ENCODE measurements at places on chromosomes 12 and 14.

- DNase-seq: no peak
Measured at GRCh38 chr14:32244404-32244803, 41.3 kb upstream of the RNU6-8 start.

- peak; percentile 79 for DNase-seq
Measured at GRCh38 chr14:69559581-69560011, 15.1 kb downstream of the CCDC177 start.

DNA sequence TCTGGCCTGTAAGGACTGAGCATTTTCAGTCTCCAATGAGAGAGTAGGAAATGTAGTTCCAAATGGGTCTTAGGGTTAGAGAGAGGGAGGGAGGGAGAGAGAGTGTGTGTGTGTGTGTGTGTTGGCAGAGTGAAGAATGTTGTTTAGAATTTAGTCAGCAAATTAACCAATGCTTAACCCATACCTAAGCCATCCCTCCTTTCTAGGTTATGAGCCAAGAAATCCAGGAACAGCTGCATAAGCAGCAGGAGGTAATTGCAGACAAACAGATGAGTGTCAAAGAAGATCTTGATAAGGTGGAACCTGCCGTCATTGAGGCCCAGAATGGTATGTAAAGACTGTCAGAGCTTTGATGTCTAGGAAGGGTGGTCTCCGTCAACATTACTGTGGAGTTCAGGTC, 56.9 kb downstream of the HSP90AA1 start:
- no peak for DNase-seq

- no peak for DNase-seq
Measured at GRCh38 chr14:105476831-105477659, 2.4 kb downstream of the CRIP2 start.

DNA sequence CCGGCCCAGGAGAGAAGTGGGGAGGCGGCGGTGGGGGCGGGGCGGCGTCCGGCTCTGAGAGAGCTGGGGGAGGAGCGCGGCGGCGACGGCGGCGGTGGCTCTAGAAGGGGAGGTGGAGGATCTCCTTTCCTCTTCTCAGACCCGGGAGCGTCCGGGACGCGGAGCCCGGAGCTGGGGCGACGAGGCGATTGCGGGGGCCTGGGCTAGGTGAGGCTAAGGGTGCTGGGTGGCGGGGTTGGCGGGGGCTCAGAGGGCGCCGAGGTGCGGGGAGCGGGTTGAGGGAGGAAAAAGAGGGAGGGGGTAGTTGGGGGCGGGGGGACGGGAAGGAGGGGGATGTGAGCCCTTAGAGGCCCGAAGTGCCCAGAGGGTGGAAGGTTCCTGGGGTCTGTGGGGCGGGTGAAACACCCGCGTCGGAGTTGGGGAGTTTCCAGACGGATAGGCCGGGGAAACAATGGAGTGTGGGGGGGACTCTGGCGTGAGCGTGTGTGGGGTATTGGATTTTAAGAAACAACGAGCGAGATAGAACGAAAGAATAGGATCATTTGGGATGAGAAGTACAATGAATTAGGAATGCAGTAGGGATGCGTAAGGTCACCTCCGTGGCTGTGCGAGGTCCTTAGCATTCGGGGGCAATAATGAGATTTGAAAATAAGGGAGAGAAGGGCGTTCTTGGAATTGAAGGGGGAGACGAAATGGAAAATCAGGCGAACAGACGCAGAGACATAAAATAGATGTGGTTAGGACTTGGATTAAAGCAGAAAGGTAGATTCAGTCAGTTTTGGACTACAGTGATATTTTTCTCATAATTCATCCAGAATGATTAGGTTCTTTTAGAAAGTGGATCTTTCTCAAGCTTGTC, at the start of gene SPATS2:
Gene SPATS2, plus strand, starts transcription at position 82 of the 859 bp plus-strand sequence. CDS start 93,551 bp downstream, outside the sequence.
- DNase-seq: no peak

DNA sequence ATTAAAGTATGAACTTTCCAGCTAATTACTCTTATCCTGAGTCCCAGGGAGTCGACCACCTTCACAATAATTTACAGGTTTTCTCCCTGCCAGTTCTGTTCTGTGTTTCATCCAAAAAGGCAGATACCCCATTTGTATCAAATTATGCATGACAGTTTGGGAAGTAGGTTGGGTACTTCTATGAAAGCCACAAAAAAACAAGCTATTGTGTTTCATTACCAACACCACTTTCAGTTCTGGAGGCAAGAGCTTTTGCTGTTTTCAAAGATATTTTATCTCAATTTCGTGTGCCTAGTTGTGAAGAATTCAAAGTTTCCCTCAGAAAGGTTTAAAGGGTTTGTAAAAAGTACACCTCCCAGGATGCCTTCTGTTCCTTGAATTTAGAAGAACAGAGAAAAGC, 557.4 kb downstream of the FLRT2 start:
- no peak for DNase-seq

GRCh38 chr14:64934338-64934929, 8.1 kb downstream of the GPX2 start:
- no peak for DNase-seq

DNA sequence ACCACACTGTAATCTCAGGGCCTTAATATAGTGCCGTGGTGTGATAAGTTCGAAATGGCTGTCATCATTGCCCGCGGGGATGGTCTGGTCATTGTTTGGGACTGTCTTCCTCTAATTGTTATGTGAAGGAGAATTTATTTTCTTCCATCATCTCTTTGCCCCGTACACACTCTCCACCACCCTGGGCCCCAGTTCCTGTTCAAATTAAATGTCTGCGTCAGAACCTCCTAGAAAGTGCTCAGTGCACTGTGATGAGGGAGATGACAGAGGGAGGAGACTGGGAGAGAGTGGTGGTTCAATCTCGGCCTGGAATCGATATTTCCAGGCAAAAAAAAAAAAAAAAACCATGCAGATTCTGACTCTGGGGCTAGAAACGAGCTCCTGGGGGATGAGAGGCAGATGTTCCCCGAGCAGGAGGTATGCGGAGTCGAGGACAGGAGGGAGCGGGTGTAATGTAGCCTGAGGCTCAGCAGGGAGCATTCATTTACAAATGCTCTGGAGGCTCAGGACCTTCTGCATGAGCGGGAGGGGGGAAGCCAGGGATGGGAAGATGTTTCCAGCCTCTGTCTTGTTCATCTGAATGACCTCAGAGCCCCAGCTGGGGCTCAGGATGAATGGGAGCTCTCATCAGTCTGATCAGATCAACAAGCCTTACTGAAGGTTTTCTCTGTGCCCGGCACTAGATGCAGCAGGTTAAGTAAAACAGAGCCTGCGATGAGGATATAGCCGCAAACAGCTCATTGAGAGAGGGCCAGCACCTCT, 219.5 kb downstream of the TBX5 start:
- peak; percentile 44 for DNase-seq

DNA sequence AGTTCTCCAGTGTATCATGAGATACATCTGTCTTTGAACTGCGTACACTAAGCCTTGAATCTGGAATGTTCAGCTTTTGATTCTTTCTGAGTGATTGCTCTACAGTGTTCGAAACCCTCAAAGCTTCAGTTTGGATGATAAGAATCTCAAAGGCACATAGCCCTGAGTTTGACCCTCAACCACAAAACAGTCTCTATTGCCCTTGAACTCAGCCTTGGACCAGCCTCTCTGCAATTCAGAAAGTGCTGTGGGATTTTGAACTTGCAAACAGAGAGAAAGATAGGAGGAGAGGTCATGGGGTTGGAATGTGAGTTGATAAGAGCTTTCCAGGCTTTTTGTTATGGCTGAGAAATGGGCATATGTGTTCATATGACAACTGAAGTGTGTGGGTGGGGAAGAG, 100.3 kb downstream of the MYRFL start:
- DNase-seq: no peak

Measured in posterior cingulate gyrus (tissue), 11 donors.